Stimulated activated CD8-positive, alpha-beta memory T cell treated with anti-CD3 and anti-CD28 coated beads, Interleukin-7, amount 100 ng/mL, for 1 hour (primary cell): ENCODE measurements at places on chromosomes 1 and 21.
A peak's percentile ranks its signal among the peaks of the same experiment; 100 is the strongest.

DNA sequence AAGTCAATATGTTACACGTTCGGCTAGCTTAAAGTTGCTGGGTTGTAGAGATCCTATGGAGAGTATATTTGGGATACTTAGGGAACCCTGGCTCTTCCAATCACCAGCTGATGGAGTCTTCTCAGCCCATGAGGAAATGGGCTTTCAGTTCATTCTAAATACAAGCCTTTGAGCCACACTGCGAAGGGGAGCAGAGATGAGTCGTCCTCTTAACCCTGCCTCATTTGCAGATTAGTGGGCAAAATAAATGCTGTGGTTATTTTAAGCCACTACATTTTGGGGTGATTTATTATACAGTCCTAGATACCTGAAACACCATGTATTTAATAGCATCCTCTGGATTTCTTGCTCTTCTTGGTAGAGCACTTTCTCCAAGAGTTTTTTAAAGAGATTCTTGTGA lies 19.0 kb upstream of the VCAM1 start:
- DNase-seq, result no peak

DNA sequence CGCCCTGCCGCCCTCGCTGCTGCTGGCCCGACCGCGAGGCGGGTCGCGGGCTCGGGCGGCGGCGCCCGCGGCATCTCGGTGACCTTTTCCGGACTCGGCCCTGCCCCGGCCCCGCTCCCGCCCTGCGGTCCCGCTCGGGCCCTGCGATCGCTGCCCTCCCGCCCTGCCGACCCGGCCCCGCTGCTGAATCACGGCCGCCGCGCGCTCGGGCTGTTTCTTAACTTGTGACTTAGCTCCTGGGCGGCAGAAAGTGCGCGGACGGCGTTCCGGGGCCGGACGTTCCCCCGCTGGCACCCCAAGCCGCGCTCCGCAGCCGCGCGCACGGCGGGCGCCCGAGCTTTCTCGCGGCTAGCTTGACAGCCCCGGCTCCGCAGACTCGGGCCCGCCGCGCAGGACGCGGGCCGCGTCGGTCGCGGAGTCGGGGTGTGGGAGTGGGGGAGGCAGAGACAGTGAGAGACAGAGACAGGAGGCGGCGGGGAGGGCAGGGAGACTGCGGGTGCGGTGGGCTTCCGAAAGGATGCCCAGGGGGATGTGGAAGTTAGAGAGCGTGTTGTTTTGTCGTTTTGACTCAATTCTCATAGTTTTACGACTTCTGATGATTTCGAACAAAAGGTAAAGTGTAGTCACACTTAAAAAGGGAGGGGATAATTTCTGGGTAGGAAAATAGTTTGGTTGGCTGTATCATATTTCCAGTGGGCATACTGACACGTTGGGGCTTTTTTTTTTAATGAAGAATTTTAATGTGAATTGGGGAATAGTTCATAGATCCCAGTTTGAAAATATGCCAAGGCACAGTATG lies 49.8 kb downstream of the PRDM2 start:
- DNase-seq, result no peak

- DNase-seq, result no peak
These were observed 74.2 kb downstream of the SIK1 start for GRCh38 chr21:43352568-43353281.

DNA sequence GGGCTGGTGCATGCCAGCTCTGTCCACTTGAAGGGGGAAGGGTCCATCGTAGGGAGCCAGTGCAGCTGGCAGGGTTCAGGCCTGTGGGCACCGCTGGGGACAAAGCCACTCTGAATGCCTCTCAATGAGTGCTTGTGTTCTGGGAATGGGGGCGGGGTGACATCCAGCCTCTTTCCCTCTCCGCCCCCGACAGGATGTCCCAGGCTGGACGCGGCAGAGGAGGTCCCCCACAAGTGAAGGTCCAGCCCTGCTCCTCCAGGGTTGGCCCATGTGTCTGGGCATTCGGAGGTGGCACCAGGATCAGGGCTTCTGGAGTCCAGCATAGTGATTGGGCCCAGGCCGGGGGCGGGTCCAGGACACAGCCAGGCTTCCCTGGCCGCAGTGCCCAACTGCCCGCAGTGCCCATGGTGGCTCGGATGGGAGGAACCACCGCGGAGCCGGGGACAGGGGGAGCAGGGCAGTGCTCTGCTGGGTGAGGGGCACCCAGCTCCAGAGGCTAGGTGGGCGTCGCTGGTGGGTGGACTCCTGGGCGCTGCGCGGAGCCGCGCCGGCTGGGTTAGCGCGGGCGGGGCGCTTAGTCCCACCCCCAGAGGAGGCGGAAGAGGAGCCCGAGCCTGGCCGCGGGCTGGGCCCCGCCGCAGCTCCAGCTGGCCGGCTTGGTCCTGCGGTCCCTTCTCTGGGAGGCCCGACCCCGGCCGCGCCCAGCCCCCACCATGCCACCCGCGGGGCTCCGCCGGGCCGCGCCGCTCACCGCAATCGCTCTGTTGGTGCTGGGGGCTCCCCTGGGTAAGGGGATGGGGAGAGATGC lies at the start of gene SHISA4:
Gene SHISA4 (plus strand): TSS at position 617 of the 808 bp plus-strand sequence. CDS start 97 bp downstream, at position 714.
- no peak for DNase-seq

- no peak for DNase-seq
These were observed 10.0 kb upstream of the LBR start for GRCh38 chr1:225437710-225438437.

- DNase-seq, result no peak
These were observed 3.1 kb downstream of the SLC41A1 start for GRCh38 chr1:205809942-205810345.

GRCh38 chr1:226466296-226466695 lies 58.4 kb upstream of the PARP1 start:
- DNase-seq, result no peak

DNA sequence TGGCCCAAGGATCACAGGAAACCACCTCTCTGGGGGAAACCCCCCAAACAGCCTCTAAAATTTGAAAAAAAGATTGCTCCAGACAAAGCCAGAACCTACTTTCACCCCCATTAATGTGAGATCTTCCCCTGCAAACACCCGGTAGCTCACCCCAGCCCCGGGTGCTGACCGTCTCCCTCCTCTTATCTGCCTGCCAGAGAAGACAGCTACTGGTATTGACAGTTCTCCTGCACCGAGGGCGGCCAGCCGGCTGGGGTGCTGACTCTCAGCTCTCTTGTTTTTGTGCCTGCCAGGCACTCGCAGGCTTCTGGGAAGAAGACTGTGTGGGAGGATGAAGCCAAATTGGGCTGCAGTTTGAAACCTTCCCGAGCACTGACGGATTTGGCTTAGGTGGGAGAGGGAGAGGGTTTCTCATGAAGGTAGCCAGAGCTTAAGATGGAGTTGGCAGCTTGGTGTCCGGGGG lies 48.2 kb downstream of the RASSF5 start:
- no peak for DNase-seq

DNA sequence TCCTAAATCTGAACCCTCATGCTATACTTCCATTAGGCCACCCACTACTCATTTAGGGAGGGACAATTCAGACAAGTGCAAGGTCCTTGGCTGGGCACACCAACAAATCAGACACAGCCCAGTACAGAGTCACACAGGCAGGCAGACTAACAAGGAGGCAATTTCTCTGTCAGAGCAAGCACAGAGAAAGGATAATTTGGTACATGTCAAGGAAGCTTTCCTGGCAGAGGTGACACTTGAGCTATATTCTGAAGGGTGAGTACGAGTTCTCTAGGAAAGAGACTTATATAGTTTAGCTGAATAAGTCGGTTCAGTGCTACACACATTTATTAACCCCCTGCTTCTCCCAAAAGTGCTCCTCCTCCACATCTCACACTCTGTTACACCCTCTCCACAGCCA lies 455.9 kb downstream of the OMA1 start:
- DNase-seq, result no peak

DNA sequence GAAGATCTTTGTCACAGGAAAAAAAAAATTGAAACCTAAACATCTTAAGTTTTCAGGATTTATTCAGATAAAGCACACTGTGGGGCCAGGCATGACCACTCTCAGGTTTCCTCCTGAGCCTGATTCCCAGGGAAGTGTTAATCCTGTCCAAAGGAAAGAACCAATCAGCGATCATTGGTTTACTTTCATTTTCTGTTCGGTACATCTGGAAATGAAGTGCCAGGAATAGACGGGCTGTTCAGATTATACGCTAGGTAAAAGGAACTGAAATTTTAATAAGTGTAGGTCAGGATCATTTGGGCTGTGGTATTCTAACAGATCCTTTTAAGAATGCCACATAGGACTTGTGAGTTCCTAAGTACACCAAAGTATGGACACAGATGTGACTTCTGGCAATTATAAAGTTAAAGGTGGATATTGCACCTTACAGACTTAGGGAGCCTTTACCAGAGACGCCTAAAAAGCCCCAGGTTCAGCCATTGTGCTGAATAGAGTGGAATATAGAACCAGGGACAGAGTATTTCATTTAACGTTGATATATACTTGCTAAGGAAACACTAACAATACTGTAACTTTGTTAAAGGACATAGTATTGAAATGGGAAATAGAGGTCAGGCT lies 9.3 kb upstream of the CACYBP start:
- no peak for DNase-seq

- DNase-seq, result no peak
These were observed 40.4 kb downstream of the CD55 start for GRCh38 chr1:207361889-207362288.

DNA sequence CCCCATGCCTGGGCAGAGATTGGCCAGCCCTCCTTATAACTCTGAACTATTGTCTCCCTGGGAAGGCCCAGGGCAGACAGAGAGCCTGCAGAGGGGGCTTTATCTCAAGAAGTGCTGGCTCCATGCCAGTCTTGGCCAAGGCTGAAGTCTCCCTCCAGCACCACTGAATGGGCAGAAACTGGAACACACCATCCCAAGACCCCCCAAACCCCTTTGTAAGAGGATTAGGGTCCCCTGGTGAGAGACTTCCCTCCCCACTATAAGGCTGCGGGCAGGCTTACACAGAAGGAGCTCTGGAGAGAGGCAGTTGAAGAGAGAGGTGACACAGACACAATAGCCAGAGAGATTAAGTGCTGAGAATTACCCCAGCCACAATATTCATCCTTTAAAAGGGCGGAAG lies 97.2 kb downstream of the NAV1 start:
- DNase-seq, result no peak

GRCh38 chr1:187848321-187848720 lies 1019.6 kb downstream of the PLA2G4A start:
- no peak for DNase-seq

GRCh38 chr1:10861822-10862221 lies 65.4 kb upstream of the CASZ1 start:
- no peak for DNase-seq

GRCh38 chr1:226454349-226454748 lies 46.5 kb upstream of the PARP1 start:
- DNase-seq, result no peak

DNA sequence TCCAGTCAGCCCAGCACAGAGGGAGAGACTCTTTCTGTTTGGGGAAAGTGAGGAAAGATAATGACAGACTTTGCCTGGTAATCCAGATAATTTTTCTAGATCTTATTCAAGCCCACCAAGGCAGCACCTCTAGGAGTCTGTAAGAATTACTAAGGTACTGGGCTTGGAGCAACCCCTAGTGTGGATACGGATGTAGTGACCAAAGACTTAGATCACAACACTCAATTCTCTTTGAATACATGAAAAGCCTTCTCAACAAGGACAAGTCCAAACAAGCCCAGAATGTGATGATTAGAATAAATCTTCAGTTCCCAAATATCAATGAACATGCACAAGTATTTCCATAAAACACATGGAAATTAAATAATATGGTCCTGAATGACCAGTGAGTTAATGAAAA lies 206.9 kb downstream of the MRPL39 start:
- DNase-seq, result no peak

DNA sequence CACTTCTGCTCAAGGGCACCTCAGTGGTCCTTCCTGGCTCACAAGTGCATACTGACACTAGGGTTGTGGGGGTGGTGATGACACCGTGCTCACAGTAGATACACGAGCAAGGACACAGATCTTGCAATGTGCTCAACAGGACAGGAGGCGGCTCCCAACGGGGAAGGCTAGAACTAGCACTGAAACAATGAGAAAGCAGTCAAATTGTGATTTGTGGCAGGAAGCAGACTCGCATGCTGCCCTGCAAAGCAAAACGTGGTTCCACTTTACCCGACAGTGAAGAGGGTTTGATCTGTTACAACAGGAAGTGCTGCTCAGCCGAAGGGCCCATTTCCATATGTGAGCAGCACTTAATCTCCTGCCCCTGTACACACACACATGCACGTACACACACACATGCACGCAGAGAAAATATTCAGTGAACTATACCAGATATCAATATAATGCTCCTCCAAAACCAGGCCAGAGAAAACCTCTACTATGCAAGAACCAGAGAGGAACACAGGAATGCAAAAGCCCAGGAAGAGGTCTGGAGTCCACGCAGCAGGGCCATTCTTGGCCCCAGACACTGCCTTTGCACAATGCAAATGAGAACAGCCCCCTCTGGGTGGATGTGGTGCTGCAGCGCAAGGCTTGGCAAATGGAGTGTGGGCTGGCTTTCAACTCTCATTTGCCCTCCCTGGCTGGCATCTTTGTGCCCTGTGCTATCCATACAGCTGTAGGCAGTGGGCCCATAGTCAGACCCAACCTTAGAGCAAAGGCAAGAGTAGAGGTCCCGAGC lies 47.1 kb downstream of the KANK4 start:
- DNase-seq, result peak; percentile 3

DNA sequence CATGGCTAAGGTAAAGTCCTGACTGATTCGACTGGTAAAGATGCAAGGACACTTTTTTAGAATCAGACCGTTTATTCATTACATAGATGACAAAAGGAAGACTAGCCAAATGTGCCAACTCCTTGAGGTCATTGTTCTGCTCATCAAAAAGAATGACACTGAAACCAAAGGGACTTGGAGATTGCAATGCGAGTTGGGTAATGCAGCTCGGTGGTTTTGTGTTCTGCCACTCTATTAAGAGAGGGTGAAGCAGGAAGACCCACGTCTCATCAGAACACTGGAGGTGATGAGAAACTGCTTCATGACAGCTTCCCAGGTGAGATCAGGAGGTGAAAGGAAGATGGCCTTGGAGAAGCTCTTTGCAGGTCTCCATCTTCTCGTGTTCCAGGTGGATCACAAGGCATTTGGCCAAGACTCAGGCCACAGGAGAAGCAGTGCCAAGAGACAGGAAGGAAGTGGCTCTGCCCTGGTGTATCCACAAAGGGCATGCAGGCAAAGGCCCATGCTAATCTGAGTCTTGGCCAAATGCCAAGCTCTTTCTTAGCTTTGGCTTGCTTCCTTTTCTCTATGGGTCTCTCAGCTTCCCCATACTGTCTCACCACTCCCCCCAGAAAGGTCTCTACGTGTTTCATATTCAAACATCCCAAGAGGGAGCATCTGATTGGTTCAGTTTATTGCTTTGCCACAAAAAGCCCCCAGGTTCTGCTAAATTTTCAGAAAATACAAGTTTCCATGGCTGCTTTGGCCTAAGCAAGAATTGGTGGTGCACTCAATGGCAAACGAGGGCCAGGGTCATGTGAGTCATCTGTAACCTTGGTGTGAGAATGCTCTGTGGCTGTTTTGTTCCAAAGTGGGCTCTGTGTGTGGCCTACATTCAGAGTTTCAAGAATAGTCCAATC lies 5.7 kb upstream of the CCT8 start:
- DNase-seq, result no peak
